Mucosa of gallbladder (tissue), 1 donor: ENCODE measurements at places on chromosomes 2 and 18.

DNA sequence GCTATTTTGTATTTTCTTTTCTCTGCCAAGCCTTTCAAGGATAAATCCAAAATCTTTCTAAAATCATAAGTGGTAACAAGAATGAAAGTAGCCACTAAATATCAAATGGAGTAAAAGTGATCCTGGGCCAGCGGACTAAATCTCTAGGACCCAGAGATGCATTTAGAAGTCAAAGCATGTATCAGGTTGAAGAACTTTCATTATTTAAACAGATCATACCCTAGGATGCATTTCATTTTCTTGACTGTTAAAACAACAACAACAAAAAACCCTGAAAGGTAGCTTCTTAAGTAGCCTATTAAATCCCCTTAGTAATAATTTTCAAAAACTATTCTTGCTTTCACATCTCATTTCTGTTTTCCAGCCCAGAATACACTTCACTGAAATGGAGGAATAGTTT lies 4.8 kb upstream of the POU3F3 start:
- DNase-seq = no peak

- no peak for DNase-seq
These were observed 25.6 kb downstream of the TACR1 start for GRCh38 chr2:75173740-75174139.

- peak; percentile 11 for DNase-seq
These were observed 363.9 kb downstream of the KCNJ3 start for GRCh38 chr2:155062250-155062921.

- DNase-seq = no peak
These were observed 55.2 kb downstream of the PARD6G start for GRCh38 chr18:80191907-80192652.

DNA sequence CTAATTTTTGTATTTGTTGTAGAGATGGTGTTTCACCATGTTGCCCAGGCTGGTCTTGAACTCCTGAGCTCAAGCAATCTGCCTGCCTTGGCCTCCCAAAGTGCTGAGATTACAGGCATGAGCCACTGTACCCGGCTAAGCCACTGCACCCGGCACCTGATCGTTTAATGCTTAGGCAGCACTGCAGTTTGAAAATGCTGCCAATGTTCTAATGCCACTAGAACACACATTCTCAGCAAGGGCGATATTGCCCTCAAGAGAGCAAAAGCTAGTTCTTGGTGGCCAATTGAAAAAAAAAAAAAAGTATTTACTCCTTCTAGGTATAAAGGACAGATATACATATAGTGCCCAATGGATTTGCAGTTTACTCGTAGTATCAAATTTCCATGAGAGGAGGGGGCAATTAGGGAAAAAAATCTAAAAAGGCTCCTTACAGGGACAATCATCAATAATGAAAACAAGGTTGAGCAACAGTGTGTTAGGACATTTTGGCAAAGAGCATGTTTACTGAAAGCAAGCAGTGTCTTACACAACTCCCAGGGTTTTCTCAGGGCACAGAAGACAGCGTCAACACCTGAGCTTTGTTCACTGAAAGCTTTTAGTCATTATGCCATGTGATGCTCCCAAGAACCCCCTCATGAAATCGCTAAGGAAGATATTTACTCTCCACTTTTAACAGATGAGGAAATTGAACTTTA lies 199.9 kb upstream of the PKDCC start:
- peak; percentile 40 for DNase-seq

DNA sequence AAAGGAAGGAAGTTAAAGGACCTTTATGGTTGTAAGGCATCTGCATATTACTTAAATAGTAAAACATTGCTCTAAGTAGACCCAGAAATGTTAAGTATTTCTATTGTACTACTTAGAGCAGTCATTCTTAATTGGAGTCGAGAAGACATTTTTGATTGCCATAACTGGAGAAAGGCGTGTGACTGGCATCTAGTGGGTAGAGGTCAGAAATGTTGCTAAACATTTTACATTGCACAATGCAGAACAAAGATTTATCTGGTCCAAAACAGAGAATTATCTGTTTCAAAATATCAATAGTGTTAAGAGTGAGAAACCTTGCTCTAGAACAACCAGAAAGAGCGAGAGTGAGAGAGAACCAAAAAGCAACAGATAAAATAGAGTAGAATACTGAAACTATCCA lies 23.3 kb upstream of the ROCK1 start:
- no peak for DNase-seq

- peak; percentile 62 for DNase-seq
These were observed 47.8 kb downstream of the TMEM163 start for GRCh38 chr2:134670955-134671354.

DNA sequence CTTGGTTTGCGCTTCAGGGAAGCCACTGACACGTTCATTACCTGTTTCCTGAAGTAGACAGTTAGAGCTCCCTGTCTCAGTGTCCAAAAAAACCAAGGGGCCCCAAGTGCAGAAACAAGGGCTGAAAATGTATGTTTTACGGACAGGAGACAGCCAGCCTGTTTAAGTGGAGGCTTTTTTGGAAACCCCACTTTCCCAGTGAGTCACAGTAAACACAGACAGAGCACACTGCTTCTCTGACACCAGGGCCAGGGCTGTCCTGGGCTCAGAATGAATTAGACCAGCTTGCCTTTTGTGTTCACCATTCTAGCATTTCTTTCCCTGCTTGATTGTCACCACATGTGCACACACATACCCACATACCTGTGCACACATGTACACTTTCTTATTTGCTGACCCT lies 128.6 kb downstream of the SH3RF3 start:
- DNase-seq = no peak

DNA sequence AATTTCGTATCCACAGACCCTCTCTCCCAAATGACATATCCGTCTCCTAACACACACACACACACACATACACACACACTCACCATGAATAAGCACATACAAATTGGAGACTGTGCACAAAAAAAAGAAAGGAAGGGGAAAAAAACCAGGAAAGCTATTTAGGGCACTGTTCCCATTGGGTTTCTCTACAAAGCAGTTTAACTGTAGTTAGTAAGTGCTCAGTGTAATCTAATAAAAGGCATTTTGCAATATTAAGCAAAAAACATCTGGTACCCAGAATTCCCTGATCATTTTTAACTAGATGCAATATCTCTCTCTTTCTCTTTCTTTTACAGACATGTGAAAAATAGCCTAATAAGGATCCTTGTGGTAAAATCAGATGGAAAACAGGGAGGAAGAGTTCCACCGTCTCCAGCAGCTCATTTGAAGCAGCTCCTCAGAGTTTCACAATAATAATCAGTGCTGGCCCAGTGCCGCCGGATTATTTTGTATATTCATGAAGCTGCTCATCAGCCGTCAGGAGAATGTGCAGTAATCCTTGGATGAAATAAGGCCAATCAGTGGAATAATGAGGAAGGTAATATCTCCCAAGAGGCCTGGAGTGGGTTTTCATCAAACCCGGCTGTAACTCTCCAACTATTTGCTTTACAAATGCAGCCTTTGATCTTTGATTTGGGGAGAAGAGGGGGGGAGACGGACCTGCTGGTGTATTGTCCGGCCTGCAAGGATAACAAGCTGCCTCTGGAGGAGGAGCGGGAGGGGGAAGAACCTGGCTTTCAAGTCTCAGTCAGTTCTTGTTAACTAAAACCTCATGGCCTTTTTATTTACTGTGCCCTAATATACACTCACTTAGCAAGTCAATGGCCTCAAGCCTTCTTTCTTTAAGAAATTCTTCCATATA lies 227.6 kb upstream of the SMIM21 start:
- no peak for DNase-seq

DNA sequence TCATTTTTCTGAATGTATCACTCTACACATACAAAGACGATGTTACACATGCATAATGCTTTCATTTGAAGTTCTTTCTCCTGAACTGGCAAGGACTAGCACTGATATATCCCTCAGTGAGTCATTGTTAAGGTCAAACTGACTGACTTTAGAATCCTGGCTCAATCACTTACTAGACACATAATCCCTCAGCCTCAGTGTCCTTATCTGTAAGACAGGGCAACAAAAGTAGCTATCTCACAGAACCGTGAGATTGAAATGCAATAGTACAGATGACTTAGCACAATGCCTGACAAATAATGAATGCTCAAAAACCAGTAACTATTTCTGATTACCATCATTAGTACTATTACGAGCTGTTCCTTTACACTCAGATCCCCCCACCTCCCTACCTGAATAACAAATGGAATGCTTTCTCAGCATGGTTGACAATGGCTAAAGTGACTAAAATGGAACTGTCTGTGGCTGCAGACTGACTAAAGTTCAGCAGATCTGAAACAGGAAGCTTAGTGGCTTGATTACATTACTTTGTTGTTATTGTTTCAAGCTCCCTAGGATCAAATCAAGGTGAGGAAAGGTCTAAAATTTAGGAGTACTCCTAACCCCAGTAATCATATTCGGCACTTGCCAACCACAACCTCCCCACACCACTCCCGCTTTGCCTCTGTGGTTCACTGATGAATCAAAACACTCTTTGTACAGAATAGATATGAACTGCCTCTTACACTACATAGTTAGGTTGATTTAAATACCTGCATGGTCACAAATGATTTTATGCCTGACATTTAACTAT lies 35.8 kb upstream of the CACNB4 start:
- no peak for DNase-seq

DNA sequence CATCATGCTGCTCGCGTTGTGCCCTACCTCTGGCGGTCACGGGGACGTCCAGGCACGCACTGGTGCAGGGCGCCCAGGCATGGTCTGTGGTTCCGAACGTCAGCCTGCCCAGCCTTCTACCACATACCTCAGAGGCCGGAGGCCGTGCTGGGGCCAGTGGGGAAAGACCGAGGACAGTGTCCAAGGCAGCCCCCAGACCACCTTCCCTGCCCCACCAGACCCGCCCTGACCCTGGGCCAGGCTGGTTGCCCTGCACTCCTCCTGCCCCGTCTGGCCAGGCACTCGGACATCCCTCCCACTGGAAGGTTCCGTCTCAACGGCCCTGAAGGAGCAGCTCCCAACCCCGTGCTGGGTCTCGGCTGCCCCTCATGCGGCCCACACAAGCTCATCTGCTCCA lies 32.8 kb downstream of the SLC66A2 start:
- peak; percentile 6 for DNase-seq

- no peak for DNase-seq
These were observed 658.6 kb upstream of the FANCL start for GRCh38 chr2:58899692-58900091.

- DNase-seq = no peak
These were observed 54.6 kb downstream of the PRKCE start for GRCh38 chr2:45706033-45706432.

GRCh38 chr2:13581471-13581870 lies 864.7 kb downstream of the TRIB2 start:
- no peak for DNase-seq

GRCh38 chr2:157523270-157524247 lies 79.7 kb upstream of the CYTIP start:
- DNase-seq = no peak
